ENCODE measurements at places on chromosomes 11 and 22.
A peak's percentile ranks its signal among the peaks of the same experiment; 100 is the strongest.

DNA sequence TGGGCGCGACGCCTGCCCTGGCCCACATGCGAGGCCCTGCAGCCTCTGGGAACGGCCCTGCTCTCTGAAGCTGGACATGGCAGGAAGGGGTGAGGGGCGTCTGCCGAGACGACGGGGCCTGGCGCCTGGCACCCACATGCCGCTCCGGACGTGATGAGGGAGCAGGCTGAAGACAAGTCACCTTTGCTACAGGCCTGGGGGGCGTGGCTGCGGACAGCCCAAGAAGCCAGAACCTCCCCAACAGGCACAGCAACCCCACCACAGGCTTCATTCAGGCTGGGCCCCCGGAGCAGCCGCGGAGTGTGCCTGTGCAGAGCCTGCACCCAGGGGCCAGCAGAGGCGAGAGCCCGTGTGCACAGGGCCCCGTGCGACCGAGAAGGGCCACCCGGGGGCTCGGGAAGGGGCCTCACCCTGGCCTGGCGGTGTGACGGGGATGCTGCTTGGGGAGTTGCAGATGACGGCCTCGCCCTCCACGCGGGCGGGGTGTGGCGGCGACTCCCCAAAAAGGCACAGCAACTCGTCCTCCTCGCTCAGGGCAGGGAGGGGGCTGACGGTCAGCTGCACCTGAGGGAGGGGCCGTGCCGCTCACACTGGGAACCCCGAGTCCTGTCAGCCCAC, 16.6 kb upstream of the MAPK11 start:
- no peak for DNase-seq

DNA sequence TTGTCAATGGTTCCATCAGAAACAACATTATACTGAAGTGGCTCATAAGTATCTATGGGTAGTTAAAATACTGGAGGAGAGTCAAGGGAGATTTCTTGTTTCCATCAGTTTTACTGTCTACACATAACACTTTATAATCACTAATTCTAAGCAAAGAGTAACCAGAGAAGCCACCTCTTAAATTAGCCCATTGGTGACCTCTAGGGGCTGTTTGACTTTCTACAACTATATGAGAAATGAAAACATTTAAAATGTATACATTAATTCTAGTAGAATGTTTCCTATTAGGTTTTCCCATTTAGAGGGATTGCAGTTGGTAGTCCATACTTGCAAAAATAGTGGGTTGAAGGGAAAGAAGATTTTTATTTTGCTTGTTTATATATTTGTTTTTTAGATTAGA, 504.3 kb downstream of the FAM181B start:
- no peak for DNase-seq

- no peak for DNase-seq
Observed at GRCh38 chr22:18096823-18097222, 13.8 kb upstream of the TUBA8 start.

- no peak for DNase-seq
Observed at GRCh38 chr11:27963370-27963769, 144.6 kb downstream of the KIF18A start.

- DNase-seq: no peak
Observed at GRCh38 chr11:1333091-1333772, 23.8 kb upstream of the TOLLIP start.

- peak; percentile 45 for DNase-seq
Observed at GRCh38 chr11:12723421-12724300, 49.4 kb downstream of the TEAD1 start.

GRCh38 chr11:128532572-128533091, 54.7 kb downstream of the ETS1 start:
- DNase-seq: no peak

- no peak for DNase-seq
Observed at GRCh38 chr11:19541521-19542049, 171.1 kb upstream of the NAV2 start.

DNA sequence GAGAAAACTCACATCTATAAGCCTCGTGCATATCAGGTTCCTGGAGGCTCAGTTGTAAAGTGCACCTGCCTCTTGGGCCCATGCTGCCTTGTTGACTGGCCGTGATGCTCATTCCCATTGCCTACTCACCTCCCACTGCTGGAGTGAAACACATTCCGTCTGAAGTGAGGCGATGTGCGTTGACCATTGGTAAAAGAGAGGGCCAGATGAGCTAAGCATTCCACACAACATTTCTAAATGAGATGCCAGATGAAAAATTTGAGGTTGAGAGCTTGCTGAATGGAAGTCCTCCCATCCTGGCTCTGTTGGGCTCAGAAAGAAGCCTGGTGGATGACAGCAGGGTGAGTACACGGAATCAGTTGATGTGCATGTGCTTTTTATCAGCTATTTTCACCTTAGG, 8.6 kb upstream of the ADAMTS15 start:
- DNase-seq: no peak

DNA sequence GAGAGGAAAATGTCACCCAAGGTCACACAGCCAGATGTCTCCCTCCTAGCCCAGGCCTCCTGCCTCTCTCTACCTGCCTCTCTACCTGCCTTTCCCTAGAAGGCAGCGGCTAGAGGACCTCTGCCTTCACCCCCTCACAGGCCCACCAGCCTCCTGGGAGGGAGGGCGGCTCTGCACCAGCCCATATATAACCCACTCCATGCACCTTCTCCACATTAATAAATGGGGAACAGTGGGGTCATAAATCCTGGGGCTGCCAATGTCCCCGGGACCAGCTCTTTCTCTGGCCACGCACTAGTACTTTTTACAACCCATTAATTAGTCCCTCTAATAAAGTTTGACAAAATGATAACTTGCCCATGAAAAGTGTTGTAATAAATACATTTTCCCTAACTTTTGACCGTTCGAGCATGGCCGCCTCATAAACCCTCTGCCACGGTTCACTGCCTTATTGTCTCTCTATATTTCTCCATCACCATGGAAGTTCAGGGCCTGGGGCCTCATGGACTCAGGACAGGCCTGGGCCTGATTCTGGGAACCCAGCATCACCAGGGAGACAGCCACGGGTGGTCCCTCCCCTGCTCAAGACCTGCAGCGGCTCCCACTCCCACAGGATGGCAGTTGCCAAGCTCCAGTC, 102.1 kb downstream of the MN1 start:
- DNase-seq: no peak

DNA sequence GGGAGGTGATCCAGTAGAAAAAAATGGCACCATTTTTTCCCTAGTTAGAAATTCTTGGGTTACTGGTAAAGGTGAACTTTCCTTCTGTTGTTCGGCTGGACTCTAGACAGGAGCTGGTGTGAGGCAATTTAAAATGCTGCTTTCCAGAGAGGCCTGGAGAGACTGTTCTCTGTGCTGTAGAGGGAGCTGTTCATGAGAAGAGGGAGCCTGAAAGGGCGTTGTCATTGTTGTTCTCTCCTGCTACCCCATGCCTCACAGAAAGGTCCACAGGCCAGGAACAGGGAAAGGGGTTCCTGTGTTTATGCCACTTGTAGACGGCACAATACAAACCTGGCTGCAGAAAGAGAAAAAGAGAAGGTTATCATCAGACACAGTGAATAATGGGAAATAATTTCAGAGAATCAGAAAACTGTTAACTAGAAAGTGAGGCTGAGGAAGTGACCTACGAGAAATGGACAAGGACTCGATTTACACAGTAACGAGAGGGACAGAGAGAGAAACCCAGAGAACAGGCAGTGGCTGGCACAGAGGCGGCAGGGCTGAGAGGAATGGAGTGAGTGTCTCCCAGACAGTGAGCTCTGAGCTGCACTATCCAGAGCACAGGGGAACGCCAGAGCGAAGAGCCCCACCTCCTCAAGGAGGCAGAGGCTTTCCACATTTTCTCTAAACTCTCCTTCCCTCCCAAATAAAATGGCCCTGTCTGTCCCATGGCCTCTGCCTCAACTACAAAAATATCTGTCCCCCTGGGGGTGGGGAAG, 109.2 kb downstream of the RRM1 start:
- no peak for DNase-seq

- DNase-seq: no peak
Observed at GRCh38 chr22:46453006-46453828, 84.2 kb downstream of the CELSR1 start.

DNA sequence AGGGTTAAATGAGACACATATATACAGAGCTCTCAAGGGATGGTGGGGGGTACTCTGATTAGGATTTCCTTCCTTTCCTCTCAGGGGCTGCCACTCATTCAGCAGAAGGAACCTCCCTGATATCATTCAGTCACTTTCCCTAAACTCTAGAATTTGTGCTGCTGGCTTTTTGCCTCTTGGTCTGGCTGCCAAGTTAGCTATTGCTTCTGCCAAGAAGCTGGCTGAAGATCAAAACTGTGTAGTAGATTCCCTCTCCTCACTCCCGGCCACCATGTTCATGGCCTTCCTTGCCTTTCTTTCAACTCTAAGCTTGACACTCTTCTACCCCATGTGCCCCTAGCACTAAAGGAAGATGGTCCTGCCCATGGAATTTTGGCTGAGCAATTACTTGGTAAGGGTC, 18.7 kb downstream of the SLC6A5 start:
- no peak for DNase-seq

DNA sequence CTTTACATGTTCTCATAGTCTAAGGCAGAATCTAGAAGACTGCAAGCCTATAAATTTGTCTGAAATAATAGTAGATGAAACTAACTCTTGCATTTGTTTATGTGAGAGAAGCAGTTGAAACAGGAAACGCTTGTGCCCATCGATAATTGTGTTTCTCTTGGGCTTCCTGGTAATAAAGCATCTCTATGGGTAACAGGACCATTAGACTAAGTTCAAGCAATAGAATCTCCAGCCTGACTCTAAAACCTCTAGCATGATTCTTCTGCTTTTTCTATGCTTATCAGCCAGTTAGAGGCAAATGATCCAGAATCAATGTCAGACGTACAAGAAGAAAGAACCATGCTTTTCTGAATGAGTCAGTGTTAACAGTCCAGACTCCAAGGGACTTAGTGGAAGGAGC, 1734.4 kb downstream of the LRRC4C start:
- no peak for DNase-seq

DNA sequence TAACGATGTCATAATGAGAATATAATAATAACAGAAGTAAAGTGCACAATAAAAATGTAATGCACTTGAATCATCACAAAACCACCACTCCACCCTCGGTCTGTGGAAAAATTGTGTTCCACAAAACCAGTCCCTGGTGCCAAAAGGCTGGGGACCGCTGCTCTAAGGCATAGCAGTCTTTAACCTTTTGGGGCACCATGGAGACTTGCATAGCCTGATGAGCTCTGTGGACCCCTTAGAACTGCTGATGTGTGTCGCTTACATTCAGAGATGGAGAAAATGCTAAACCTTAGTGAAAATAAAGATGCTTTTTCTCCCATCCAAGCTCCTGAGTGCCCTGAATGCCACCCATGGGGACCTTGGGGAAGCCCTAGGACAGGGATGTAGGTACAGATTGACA, 87.6 kb upstream of the SEPTIN5 start:
- no peak for DNase-seq

DNA sequence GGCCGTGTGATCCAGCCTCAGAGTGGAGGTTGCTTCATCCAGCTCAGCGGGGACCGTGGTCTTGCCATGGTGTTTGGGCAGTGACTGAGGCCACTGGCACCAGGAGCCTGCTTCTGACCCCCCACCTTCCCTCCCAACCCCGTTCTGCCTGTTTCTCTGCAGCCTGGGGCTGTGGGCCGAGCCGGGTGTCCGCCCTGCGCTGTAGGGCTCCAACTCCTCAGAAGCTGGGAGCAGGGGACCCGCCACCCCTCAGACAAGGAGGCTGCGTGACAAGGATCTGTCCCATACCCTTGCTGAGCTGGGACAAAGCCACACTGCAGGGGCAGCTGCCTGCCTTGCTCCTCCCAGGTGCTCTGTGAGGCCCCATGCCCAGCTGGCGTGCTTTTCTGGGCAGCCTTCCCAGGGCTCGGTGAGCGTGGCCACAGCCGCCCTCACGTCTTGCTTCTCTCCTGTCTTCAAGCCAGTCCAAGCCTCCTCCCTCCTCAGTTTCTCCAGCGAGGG, 11.7 kb upstream of the ARFGAP3 start:
- DNase-seq: peak; percentile 17

DNA sequence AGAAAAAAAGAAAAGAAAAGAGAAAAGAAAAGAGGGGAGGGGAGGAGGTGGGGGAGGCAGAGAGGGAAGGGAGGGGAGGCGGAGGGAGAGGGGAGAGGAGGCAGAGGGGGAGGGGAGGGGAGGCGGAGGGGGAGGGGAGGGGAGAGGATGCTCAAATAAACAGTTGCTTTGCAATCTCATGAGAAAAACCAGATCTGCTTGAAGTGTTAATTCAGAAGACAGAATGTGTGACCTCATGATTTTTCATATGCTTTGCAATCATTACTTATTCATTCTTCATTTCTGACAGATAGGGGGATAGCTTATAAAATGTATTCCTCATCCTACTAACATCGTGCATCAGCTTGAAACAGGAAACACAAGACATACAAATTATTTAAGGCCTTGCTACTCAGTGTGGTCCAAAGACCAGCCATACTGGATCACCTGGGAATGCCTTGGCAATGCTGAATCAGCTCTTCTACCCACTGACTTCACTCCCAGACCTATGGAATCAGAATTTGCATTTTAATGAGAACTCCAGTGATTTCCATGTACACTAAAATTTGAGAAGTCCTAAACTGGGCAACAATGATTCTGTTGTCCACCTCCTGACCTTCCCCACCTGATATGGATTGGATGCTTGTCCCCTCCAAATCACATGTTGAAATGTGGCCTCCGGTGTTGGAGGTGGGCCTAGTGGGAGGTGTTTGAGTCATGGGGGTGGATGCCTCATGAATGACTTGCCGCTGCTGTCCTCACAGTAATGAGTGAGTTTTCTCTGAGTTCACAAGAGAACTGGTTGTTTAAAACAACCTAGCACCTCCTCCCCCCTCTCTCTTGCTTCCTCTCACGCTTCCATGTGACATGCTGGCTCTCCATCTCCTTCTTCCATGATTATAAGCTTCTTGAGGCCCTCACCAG, 69.2 kb downstream of the CCDC34 start:
- DNase-seq: peak; percentile 68

DNA sequence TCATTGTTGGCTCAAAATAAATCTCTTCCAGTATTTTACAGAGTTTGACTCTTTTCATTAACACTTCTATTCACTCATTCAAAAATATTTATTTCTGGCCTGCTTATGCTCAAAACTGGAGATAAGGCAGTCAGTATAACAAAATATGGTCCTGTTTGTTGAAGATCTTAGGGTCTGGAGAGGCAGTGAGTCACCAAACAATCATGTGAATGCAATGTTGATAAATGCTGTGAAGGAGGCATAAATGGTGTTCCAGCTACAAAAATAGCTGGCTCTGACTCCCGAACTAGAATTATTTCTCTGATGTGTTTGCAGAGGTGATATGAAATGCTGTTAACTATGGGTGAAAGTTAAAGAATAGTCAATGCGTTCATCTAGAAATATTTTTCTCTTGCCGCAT, 390.6 kb downstream of the AASDHPPT start:
- peak; percentile 79 for DNase-seq

- no peak for DNase-seq
Observed at GRCh38 chr22:21634844-21635243, 2.3 kb downstream of the CCDC116 start.

DNA sequence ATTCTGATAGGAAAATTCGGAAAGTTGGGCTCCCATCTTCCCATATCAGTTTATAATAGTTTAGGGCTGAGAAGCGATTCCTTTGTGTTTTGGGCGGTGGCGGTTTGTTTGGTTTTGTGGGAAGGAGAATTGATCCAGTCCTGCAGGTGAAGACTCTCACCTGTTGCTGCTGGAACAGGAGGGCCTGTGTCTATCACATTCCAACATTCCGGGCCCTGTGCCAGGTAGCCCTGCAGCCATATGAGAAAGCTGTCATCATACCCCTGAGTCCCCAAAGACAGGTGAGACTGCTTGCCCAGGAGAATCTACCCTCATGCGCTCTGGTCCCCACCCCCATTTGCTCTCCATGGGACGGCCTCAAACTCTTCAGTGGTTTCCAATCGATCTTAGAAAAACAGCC, 62.1 kb downstream of the TRAF6 start:
- DNase-seq: no peak

- no peak for DNase-seq
Observed at GRCh38 chr22:30615543-30615954, 8.6 kb downstream of the TCN2 start.

GRCh38 chr11:102234779-102235439, 82.4 kb upstream of the BIRC3 start:
- no peak for DNase-seq

All from IMR-90 (cell line).